ENCODE measurements at places on chromosomes 4 and X.

GRCh38 chrX:97672138-97672537, 788.4 kb downstream of the RPA4 start:
- DNase-seq: no peak

GRCh38 chrX:15948318-15948660, 93.7 kb upstream of the AP1S2 start:
- no peak for DNase-seq

- DNase-seq: no peak
Observed at GRCh38 chrX:119853444-119853843, 681 bp upstream of the UPF3B start.

DNA sequence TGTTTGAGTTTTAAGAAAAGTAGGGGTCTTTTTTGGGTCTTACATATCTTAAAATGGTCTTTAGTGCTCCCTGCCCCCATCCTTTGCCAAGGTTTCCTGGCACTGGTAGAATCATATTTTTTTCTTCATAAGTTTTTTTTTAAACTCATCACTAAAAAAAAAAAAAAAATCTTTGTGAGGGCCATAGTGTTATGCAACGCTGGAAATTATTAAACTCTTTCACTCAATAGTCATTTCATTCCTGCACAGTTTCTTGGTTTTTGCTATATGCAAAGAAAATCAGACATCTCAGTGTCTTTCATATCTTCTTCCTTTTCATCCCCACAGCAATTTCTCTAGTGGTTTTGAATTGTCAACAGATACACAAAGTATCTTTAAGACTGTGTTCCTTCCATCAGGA, 95.6 kb downstream of the TMA16 start:
- no peak for DNase-seq

- no peak for DNase-seq
Observed at GRCh38 chr4:38452009-38452408, 212.0 kb upstream of the KLF3 start.

DNA sequence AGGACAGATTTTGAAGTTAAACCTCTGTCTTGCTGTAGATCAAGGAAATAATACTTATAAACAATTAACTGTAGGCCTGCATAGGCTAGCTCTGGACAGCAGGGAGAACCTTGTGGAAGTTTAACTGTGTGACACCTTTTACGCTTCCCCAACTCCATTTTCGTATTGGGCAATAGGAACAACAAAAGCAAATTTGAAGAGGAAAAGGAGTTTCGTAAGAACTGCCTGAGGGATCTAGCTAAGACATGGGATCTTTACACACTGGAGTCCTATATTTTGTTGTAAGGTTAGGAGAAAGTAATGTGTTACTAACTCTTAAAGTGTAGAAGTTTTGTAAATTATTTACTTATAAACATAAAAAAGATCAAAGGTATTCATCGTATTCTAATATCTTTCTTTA, 324.9 kb upstream of the CASK start:
- no peak for DNase-seq

DNA sequence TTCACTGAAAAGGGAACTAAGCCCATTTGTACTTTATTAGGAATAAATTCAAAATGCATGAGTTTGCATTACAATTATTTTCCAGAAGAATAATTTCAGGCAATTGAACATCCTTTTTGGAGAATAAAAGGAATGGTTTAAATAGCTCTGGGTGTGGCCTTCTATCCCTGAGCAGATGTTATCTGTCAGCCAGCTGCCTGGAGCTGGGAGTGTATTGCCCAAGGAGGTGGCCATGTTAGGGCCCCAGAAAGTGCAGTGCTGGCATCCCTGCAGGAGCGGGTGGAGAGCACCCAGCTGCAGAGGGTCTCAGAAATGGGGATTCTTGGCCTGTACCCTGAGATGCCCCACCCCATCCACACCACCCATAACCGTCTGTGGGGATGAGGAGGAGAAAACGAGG, 21.6 kb upstream of the VEGFD start:
- no peak for DNase-seq

DNA sequence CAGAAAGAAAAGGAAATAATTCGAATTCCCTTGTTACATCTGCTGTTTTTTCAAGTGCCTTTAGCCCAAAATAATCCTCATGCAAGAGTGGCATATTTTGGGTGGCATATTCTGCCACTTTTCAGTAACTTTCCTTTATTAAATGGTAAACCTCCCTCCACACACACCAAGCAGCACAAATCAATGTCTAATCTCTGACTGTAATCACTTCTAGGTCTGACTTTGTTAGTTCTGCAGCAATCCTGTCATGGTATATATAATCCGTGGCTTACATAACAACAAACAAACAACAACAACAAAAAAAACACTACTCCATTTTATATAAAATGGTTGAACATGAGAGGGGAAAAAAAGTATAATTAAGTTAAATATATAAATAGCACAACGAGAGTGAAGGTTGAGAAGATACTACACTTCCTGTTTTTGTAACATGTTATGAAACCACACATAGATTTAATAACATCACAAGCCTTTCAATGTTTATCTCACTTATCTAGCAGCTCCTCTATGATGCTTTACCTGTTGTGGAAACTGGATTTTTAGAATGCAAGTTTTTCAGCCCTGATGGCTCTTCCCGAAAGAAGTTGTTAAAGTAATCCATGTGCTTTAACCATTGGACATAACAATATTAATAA, 715.4 kb downstream of the GRXCR1 start:
- DNase-seq: no peak

GRCh38 chr4:32022071-32022470, 1301.9 kb downstream of the PCDH7 start:
- DNase-seq: no peak

DNA sequence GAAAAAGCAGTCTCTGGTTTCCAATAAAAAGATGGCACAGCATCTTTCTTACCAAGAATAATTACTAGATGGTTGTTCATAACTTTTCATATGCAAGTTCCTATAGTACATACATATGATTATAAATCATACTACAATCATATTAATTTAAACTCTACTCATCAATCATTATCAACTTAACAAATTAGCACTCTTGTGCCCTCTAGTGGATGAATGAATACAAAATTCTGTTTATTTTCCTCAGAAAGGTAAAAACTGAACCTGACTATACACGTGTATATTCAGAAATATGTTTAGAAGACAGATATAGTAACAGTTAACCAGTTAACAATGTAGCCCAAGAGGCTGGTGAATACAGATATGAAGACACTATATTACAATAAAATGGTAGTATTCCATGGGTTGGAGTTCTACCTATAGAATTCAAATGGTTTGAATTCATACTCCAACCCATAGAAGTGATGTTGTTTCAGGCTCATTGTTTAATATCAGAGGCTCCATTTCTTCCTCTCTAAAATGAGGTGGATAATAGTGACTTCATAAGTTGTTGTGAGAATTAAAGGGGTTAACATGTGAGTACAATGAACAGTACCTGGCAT, 100.0 kb downstream of the ADAMTS3 start:
- DNase-seq: no peak

DNA sequence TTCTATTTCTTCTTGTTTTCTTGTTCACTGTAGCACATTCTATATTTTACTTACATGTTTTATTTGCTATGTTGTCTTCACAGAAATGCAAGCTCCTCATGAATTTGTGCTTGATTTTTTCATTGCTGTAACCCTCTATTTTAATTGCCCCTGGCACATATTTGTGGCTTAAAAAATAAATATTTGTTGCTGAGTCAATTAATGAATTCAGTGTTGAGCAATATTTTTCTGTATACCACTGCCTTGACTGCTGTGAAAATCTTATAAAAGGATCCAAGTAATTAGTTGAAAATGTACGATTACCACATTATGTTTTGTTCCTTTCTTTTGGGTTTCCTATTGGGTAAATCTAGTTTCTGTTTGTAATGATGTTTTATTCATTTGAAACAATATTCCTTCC, 68.5 kb downstream of the FAM47A start:
- DNase-seq: no peak

DNA sequence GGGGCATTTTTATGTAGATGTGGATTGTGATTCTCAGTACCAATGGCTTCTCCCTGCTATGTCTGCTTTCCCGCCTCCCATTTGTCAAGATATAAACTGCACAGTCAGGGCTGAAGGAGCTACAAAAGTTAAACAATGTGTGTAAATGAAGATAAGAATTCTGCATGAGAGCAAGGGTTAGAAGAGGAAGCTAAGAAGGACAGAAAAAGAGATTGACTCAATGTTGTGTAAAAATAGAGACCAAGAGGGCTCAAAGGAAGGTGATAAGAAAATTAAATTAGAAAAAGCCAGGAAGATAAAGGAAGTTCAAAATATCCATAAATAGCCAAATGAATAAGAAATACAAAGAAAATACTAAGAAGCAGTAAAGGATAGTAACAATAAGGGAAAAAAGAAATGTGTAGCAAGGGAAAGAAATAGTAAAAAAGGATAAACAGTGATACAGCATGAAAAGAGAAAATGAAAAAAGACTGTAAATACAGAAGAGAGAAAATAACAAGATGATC, 82.5 kb downstream of the AMELX start:
- no peak for DNase-seq

GRCh38 chr4:176792326-176793059, at the start of gene VEGFC:
TSS of gene VEGFC (minus strand) at chr4:176792922. CDS start at chr4:176792311, 611 bp downstream.
- DNase-seq: peak; percentile 28

GRCh38 chrX:126393284-126393683, 159.3 kb downstream of the DCAF12L1 start:
- no peak for DNase-seq

DNA sequence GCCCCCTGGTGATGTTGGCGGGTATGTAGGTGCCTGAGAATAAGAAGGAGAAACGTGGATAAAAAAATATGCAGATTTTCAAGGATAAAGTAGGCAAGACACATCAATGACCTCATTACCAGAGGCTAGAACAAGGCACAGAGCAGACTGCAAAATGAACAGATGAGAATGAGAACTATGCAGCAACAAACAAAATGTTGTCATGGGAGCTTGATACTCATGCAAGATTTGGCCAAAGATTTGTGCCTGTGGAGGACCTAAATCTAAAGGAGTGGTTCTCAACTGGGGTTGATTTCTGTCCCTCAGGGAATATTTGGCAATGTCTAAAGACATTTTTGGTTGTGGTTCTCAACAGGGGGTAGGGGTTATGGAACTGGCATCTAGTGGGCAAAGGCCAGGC, 177.3 kb downstream of the FRMPD4 start:
- no peak for DNase-seq

DNA sequence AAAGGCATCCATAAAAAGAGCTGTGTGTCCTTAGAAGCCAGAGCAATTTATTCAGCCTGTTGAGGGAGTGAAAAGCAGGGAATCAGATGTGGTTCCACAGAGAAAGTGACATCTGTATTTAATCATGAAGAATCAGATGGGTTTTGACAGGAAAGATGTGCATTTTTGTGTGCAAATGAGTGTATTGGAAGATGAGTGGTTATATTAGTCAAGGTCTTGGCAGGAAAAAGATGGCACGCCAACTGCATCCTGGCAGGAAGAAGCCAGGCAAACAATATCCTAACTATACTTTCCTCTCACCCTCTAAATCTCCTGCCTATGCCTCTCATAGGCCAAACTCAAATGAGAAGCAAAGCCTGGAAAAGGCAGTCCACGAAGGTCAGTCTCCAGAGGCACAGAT, 59.1 kb downstream of the SCFD2 start:
- DNase-seq: no peak

- DNase-seq: no peak
Observed at GRCh38 chr4:6470502-6471306, 1.7 kb downstream of the PPP2R2C start.

DNA sequence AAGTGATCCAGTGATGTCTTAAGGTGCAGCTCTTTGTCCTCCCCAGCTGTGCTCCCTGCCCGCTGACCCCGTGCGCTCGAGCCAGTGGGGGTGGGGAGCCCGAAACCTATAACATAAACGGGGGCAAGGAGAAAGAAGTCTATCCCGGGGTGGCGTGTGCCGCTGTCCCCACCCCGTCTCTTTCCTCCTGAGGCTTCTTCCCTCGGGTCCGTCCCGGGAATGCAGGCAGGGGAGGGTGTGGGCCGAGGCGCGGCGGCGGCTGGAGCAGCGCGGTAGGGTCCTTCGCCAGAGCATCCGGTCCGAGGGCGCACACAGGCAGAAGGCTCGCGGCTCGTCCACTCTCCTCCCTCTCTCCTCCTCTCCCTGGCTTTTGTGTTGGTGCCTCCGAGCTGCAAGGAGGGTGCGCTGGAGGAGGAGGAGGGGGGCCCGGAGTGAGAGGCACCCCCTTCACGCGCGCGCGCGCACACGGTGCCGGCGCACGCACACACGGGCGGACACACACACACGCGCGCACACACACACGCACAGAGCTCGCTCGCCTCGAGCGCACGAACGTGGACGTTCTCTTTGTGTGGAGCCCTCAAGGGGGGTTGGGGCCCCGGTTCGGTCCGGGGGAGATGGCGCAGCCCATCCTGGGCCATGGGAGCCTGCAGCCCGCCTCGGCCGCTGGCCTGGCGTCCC, at the start of gene RAB33A:
RAB33A (plus strand) TSS at position 517 of the 681 bp plus-strand sequence; CDS start at position 618, 101 bp downstream.
- DNase-seq: no peak

DNA sequence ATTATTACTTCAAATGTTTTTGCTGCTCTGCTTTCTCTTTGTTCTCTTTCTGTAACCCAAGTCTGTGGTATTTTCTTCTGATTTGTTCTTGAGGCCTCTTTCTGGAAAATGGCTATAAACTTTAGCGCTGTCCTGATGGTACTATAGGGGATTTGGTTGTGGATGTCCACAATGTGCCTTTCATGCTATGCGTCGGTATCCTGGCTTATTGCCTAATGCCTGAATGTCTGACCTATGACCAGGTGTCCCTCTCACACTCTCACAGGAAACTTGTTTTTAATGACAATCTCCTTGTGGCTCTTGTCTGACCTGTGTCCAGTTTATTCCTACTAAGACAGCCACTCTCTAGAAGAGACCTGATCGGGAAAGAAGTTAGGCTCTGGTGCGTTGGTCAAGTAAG, 222.4 kb upstream of the NR3C2 start:
- no peak for DNase-seq

DNA sequence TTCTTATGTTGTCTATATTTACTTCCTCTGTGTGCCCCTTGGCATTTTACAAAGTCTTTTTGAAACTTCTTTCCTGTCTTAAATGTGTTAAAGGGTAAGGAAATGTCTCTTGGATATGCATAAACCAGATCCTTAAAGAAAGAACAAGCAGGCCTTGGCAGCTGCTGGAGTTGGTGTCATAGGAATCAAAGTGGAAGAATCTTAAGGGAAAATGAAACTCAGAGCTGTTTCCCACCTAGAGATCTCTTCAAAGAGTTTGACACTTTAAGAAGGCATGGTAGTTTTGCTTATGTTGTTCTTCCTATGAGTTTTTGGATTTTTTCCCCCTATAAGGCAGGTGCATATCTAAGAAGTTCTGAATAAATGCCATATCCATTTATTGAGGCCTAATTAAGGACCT, 37.0 kb upstream of the CWH43 start:
- DNase-seq: no peak

All from D721Med (cell line).